ENCODE measurements at places on chromosomes 2 and 18.

DNA sequence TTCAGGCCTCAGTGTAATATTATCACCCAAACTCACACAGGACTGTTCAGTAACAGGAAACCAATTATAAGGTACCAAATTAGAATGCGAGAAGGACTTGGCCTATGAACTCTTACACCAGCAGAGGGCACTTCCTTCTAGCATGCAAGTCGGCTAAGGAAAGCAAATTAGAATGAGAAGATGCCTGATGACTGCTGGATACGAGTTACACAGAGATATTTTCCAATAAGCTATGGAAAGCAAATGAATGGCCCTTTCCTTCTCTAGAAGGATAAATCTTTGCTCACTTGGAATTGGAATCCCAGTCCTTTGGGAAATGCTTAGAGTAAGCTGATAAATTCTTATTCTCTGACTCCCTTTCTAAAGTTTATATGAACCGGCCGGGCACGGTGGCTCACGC is 109.8 kb downstream of the AP1S3 start:
- no peak for DNase-seq

DNA sequence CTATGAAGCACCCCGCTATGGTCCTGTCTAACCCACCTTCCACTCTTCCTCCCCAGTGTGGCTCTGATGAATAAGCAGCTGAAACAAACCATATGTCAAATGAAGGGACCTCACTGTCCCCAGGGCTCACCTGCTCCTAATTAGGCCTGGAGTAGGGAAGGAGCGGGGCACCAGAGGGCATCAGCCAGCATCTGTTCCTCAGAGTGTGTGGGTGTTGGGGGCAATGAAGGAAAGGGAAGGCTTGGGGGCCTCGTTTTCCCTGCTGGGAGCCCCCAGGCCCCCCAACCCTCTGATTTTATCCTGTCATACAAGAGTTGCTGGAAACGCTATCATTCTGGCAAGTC is 274.7 kb downstream of the HAUS1 start:
- no peak for DNase-seq

GRCh38 chr2:8790739-8791162 is 46.7 kb downstream of the KIDINS220 start:
- no peak for DNase-seq

GRCh38 chr2:115609978-115610377 is 1167.5 kb downstream of the DPP10 start:
- DNase-seq: no peak

GRCh38 chr2:50901510-50901909 is 130.4 kb downstream of the NRXN1 start:
- no peak for DNase-seq

DNA sequence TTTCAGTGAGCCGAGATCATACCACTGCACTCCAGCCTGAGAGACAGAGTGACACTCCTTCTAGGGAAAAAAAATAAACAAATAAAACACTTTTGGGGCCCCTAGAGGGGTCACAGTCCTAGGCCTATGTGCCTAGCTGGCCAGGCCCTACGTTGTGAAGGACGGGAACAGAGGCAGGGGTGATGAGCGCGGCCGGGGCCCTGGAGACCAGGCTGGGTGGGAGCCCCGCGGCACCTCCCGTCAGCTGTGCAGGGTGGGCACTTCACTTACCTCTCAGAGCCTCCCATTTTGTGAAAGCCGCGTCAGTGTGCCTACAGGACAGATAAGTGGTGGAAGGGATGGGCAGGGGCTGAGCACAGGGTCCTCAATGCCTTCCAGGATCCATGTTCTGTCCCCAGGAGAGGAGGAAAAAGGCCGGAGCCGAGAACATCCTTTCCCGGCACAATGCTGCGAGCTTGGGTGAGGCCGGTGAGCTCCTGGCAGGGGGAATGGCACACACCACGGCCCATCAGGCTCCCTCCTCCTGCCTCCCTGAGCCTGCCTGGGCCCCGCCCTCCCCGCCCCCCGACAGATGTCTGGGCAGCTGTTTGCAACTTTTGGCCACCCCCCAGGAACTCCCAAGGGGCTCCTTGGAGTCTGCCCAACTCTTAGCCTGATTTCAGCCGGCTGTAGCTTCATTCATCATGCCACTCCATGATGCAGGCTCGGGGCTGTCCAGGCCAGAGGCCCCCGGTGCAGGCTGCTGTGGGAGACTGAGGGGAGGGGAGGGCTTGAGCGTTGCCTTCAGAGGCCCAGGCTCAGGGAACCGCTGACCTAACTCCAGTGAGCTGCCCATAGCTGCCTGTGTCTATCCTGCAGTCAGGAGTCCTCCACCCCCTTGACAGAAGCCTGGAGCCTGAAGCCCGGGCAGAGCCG is 196.5 kb downstream of the TFCP2L1 start:
- no peak for DNase-seq

DNA sequence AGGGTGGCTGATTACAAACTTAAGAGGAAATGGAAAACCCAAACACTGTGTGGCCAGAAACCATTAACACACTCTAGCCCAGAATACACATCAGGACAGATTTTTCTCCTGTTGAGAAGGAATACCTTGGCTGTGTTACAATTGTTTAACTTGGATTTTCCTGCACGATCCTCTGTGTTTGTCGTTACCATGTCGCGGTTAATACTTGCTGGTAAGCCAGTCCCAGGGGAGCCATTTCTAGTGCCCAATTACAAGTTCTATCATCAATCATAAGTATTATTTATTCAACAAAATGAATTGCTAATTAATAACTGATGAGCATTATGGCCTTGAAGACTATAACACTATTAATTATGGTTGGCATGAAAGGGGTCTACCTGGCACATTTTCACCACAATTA is 146.8 kb downstream of the LNPK start:
- DNase-seq: no peak

- no peak for DNase-seq
Measured at GRCh38 chr18:62838475-62839098, 123.2 kb downstream of the PHLPP1 start.

- no peak for DNase-seq
Measured at GRCh38 chr18:34492652-34493051, 217.4 kb upstream of the DTNA start.

- DNase-seq: no peak
Measured at GRCh38 chr18:2716394-2717326, 61.1 kb downstream of the SMCHD1 start.

DNA sequence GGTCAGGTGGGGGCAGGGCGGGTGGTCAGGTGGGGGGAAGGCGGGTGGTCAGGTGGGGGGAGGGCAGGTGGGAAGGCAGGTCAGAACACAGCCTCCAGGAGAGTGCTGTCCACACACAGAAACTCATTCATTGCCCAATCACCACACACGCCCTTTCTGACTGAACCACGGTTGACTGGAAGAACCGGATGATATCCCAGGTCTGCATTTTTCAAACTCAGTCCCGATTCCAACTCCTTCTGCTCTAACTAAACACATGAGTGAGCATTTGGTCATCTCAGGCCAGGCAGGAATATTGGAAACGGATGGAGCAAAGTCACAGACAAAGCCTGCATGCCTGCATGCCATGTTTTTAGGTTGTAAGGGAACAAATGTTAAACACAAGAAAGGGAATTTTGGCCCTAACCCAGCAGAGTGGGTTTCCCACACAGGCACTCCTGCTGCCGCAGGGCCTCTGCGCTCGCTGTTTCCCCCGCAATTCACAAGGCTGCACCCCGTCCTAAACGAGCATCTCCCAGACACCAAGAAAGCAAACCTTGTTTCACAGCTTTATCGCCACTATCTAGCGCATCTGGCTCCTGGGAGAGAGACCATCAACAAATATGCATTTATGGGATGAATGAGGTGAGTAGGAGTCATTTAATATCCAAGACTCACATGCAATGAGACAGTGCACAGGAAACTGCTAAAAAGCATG is 100.1 kb downstream of the ZNF516 start:
- no peak for DNase-seq

GRCh38 chr2:181440344-181440743 is 16.8 kb upstream of the ITGA4 start:
- no peak for DNase-seq

- DNase-seq: no peak
Measured at GRCh38 chr2:111094691-111095090, 26.0 kb upstream of the BCL2L11 start.

- peak; percentile 37 for DNase-seq
Measured at GRCh38 chr2:72859831-72860262, 27.4 kb upstream of the SPR start.

- DNase-seq: no peak
Measured at GRCh38 chr18:12015416-12016062, 34.2 kb downstream of the IMPA2 start.

DNA sequence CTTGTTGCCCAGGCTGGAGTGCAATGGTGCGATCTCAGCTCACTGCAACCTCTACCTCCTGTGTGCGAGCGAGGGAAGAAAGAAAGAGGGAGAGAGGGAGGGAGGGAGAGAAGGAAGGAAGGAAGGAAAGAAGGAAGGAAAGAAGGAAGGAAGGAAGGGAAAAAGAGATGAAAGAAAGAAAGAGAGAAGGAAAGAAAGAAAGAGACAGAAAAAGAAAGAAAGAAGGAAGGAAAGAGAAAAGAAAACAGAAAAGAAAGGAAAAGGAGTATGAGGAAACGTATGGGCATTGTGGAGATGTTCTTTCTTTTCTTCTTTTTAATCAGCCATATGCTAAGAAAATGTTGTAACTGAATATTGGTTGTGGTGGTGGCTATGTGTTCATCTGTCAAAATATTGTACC is 16.5 kb downstream of the CLK1 start:
- DNase-seq: no peak

DNA sequence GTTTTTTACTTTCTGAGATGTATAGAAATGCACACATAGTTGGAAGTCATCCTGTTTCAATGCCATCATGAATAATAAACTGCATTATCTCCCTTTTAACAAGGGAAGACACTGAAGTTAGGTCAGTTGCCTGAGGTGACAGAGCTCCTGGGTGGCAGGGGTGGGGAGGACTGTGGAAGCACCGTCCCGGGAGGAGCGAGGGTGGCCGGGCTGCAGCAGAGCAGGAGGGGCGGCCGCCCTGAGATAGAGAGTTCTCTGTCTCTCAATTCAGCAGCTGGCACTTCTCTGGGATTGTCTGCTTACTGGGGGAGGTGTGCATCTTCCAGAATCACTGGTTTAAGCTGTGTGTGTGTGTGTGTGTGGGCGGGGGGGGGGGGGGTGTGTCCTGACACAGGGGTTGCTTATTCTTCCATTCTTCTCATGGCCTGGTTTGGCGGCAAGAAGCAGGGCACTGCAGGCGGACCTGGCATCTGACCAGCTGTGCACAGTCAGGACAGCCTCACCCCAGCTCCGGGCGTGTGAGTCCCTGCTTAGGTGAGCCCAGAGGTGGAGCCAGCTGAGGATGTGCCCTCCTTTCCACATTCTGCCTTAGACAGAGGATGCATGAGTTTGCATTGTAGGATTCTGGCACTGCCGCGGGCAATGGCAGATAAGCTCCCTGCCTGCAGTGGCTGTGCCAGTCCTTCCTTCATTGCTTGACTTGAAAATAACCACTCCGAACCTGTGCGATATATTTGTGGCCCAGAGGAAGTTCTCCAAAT is 40.4 kb downstream of the VWA3B start:
- DNase-seq: no peak

- no peak for DNase-seq
Measured at GRCh38 chr18:63570721-63571120, 16.4 kb upstream of the SERPINB13 start.

- DNase-seq: no peak
Measured at GRCh38 chr2:229152674-229153073, 118.4 kb downstream of the PID1 start.
